ENCODE measurements at places on chromosomes 1 and 21.

DNA sequence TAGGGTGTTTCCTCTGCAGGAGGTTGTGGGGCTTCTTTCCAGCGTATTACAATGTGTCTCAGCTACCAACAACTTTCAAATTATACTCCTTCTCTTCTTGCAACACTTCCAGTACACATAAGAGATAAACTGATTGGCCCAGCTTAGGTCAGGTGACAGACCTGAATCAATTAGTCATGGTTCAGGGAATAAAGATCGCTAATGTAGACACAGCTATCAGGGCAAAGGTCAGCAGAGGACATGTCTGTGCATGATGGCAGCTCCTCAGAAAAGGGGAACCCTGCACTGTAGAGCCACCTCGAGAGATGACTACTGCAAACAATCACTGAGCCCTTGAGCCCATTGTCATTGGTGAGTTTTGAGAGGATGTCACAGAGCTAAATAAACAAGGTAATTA, 36.8 kb upstream of the PKN2 start:
- no peak for DNase-seq

- DNase-seq, result no peak
These were observed 8.2 kb downstream of the MATN1 start for GRCh38 chr1:30715216-30715615.

- no peak for DNase-seq
These were observed 50.6 kb downstream of the RAB3GAP2 start for GRCh38 chr1:220221670-220222069.

- no peak for DNase-seq
These were observed 2.9 kb downstream of the TENT5C start for GRCh38 chr1:117608758-117609157.

DNA sequence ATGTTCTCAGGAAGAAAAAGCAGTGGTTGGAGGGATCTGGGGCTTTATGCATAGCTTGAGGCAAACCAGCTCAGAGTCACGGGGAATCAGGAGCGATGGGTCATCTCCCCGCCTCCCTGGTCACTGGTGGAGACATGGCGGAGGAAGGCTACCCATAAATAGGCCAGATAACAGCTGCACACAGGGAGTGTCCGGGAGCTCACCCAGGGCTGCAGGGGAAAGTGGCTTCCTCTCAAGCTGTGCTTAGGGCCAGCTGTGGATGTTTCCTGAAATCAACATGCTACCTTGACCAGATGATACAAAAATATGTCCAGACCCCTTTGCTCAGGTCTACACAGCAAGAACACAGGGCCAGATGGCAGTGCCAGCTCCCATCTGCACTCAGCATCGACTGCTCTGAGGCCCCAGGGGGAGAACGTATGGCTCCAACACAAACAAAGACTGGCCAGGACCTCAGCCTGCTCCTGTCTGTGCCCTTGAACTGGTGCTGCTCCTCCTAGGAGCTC, 27.1 kb upstream of the RERE start:
- DNase-seq, result no peak

- DNase-seq, result no peak
These were observed 3.0 kb upstream of the MDM4 start for GRCh38 chr1:204513117-204513716.

GRCh38 chr1:202143011-202143767, 1.3 kb downstream of the ARL8A start:
- DNase-seq, result no peak

GRCh38 chr1:88646476-88647248, 37.4 kb upstream of the PKN2 start:
- DNase-seq, result no peak

Data from NCI-H2107 (cell line).